DMS53 (cell line): ENCODE measurements at places on chromosomes 2 and 18.

DNA sequence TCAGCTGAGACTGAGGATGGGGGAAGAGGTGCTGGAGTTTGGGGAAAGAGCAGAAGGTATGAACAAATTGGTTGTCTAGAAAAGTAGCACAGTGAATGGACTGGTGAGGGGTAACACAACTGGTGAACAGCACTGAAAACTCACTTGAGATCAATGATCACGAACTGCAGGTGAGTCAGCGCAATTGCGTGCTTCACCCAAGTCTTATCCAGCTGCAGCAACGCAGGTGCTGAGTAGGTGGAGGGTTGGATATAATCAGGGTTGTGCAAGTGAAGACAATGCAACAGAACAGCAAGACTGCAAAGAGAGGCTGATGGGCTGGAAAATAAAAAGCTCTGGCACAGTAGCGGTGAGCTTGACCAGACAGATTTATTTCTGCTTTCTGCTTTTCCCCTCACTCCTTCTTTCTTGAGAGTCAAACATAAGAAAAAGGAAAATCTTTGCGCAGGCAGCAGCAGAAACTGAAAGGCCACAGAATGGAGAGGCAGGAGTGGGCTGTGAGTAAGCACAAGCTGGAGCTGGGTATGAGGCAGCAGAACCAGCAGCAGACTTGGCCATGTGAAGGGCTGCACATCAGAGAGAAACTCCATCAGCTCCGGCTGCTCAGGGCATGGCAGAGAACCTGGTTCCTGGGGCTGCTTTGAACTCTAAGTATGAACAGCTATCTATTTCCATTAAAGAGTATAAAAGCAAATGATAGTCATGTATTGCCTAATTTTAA, 99.4 kb upstream of the ARL5A start:
- DNase-seq: peak; percentile 58

GRCh38 chr2:28096421-28096820, 205.9 kb downstream of the BABAM2 start:
- no peak for DNase-seq

DNA sequence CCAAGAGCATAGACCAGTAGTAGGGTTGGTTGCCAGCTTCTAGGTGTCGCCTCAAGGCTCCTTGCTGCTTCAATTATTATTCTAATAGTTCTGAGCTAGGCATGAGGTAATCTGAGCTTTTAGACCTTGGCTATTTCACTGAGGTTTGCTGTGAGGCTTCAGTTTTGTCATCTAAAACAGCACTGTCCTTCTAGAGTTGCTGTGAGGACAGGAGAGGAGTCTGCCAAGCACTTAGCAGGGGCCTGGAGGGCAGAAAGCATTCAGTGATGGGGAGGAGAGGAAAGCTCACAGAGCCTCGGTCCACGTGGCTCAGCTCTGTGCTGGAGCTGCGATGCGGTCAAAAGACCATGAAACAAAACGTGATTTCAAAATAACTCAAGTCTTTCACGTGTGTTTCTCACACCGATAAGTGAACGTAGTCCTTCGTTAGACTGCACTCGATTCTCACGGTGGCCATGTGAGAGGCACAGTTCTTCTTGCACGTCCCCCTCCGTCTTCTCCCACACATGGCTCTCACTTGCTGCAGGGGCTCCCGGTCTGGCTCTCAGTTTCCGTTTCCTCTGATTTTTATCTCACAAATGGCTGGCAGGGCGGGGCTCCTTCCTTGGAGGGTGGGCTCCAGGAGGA, 113.7 kb downstream of the B3GNT2 start:
- DNase-seq: no peak

GRCh38 chr2:174716785-174717184, 47.5 kb downstream of the CHRNA1 start:
- no peak for DNase-seq

DNA sequence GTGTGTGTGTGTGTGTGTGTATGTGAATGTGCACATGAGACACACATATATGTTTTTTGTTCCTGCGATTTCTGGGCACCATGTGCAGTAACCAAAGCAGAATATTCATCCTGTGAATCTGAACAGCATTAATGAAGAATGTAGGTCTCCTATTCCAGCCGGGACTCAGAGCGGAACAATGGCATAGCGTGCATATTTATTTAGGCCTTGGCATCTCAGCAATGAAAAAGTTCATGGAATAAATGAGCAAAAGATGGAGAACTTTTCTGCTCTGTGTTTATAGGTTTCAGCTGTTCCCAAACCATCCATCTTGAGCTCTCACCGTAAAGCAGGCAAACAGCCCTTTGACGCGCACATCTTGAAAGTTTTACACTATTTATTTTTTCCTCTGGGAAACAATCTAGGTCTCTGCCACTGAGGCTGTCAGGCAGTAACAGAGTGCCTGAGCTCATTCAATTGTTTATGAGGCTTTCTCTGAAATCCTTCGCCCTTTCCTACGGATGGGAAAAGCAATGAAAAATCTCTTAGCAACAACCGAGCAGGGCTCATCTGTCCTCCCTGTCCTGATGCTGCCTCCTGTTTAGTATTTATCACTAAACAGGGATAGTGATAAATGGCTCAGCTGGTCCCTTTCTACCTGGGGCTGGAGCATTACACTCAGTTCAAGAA, 146.2 kb upstream of the MSH6 start:
- no peak for DNase-seq
